Stimulated activated CD8-positive, alpha-beta memory T cell treated with anti-CD3 and anti-CD28 coated beads, Interleukin-15, amount 100 ng/mL, for 4 hours (primary cell): ENCODE measurements at places on chromosomes 16 and 17.

DNA sequence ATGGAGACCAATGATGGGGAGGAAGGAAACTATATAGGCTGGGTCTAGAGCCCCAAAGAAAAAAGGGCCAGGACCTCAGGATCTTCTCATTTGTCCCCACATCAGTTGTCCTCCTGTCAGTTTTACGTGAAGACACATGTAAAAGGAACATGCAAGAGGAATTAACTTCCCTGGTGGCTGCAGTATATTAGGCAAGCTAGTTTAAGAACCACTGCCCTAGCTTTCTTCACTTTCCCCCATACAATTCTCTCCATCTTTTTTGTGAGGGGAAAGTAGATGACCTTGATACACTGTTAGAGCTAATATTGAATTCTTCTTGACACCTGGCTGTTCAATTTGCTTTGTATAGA lies 2.3 kb downstream of the MAP3K3 start:
- DNase-seq = no peak

- DNase-seq = no peak
Measured at GRCh38 chr17:81025741-81026129, 9.2 kb upstream of the BAIAP2 start.

GRCh38 chr17:13563866-13564265 lies 37.9 kb downstream of the HS3ST3A1 start:
- no peak for DNase-seq

GRCh38 chr17:7748076-7748775 lies 30.7 kb downstream of the DNAH2 start:
- DNase-seq = no peak

- DNase-seq = peak; percentile 36
Measured at GRCh38 chr17:60525685-60526514, at the start of gene APPBP2. TSS of gene APPBP2 (minus strand) at chr17:60526242. CDS start at chr17:60525931, 311 bp downstream.

DNA sequence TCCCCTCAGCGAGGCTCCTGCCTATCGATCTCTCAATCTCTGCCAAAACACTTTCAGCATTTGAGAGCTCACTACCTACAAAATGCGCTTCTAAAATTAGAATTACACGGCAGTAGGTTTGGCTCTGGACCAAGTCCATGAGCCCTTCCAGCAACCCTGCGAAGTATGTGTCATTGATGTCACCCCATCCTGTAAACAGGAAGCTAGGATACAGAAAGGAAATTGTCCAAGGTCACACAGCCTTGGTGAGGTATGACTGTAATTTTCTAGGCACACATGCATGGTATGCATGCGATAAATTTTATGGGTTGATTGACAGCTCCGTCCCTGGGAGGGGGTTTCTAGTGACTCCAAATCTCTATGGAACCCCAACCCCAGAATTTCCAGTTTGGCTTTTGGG lies 330.3 kb upstream of the CDH5 start:
- no peak for DNase-seq

DNA sequence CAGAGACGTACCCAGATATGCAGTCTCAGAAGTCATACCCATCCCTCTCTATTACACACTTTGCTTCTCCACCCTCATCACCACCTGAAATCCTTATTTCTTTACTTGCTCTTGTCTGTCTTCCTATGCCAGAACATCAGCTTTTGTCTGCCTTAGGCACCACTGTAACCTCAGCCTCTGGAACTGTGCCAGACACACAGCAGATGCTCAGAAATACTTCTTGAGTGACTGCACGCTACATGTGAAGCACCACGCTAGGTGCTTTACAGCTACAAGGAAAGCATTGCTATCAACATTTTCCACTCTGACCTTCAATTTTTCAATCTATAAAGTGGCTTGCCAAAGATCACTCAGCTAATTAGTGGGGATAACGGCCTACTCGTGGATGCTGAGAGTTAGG lies 226.8 kb downstream of the CHD9NB start:
- no peak for DNase-seq

- DNase-seq = no peak
Measured at GRCh38 chr17:21176773-21177395, 37.1 kb downstream of the TMEM11 start.

- DNase-seq = no peak
Measured at GRCh38 chr17:74796866-74797265, 20.7 kb upstream of the NAT9 start.

- no peak for DNase-seq
Measured at GRCh38 chr16:27107185-27107592, 40.5 kb downstream of the C16orf82 start.

- no peak for DNase-seq
Measured at GRCh38 chr16:55888546-55888945, 13.4 kb upstream of the CES5A start.

GRCh38 chr17:40828454-40829044 lies 6.1 kb upstream of the KRT10 start:
- DNase-seq = no peak

GRCh38 chr16:401468-402348 lies at the start of gene DECR2:
TSS of gene DECR2 (plus strand) at chr16:401885. CDS start at chr16:401964, 79 bp downstream.
- peak; percentile 96 for DNase-seq

- DNase-seq = no peak
Measured at GRCh38 chr16:15811481-15812400, 45.1 kb downstream of the MYH11 start.

- no peak for DNase-seq
Measured at GRCh38 chr16:68446681-68447652, 1.3 kb downstream of the SMPD3 start.

DNA sequence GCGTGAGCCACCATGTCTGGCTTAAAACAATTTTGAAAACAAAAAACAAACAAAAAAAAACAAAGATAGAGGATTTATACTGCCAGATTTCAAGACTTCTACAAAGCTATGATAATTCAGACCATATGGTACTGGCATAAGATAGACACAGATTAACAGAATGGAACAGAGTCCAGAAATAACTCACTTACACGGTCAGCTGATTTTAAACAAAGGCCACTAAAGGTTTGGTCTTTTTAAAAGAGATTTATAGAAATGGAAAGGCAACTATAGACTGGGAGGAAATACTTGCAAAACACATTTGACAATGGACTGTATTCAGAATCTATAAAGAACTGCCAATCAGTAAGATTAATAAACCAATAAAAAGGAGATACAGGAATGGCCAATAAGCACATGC lies 48.6 kb upstream of the MNT start:
- DNase-seq = no peak

DNA sequence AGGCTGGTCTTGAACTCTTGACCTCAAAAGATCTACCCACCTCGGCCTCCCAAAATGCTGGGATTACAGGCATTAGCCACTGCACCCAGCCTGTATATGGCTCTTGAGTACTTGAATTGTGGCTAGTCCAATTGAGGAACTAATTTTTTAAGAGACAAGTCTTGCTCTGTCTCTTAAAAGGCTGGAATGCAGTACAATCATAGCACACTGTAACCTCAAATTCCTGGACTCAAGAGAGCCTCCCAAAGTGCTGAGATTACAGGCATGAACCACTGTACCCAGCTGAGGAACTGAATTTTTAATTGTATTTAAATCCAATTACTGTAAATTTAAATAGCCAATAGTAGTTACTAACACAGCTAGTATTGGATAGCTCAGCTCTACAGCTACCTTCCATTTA lies 50.6 kb downstream of the MED13 start:
- DNase-seq = no peak

GRCh38 chr16:3193221-3194212 lies 5.5 kb downstream of the OR1F1 start:
- no peak for DNase-seq

GRCh38 chr17:57634713-57635465 lies 110.2 kb downstream of the CCDC182 start:
- no peak for DNase-seq

DNA sequence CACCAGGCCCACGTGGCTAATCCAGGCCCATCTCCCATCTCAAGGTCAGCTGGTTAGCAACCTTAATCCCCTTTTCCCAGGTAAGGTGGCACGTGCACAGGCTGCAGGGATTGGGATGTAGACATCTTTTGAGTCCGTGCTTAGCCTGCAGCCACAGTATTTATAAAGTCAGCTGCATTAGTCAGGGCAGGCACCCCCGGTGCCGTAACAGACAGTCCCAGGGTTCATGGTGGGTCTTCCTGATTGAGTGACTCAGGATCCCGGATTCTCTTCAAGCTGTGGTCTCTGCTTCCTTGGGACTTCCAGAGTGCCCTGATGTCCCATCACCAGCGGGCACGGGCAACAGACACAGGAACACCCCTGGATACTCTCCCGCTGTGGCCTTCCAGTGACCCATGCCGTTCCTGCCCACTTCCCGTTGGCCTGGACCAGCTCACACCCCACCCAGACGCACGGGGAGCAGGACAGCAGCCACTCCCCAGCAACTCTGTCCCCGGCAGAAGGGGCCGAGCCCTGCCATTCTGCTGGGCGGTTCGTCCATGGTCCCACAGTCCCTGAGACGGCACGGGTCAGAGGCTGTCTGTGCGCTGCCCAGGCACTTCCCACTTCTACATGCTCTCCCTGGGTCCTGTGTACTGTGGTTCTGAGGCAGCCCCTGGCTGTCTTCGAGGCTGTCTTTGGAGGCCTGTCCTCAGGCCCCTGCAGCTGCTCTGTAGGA lies 248.6 kb upstream of the GSE1 start:
- no peak for DNase-seq

DNA sequence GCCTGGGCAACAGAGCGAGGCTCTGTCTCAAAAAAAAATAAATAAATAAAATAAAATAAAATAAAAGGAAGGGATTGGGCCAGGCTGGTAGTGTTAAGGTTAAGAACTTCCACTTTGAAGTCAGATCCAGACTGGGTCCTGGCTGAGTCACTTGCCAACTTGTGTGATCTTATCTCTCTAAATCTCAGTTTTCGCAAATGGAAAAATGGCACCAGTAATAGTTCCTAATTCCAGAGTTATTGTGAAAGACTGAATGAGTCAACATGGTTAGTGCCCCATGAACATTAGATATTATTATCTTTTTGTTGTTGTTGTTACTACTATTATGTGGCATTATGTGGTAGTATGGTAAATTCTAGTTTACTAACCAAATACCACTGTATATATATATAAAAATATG lies 188.0 kb upstream of the AXIN2 start:
- DNase-seq = no peak

- DNase-seq = no peak
Measured at GRCh38 chr17:13993106-13993505, 76.2 kb upstream of the COX10 start.

- no peak for DNase-seq
Measured at GRCh38 chr16:554640-555365, 5.4 kb upstream of the PRR35 start.

DNA sequence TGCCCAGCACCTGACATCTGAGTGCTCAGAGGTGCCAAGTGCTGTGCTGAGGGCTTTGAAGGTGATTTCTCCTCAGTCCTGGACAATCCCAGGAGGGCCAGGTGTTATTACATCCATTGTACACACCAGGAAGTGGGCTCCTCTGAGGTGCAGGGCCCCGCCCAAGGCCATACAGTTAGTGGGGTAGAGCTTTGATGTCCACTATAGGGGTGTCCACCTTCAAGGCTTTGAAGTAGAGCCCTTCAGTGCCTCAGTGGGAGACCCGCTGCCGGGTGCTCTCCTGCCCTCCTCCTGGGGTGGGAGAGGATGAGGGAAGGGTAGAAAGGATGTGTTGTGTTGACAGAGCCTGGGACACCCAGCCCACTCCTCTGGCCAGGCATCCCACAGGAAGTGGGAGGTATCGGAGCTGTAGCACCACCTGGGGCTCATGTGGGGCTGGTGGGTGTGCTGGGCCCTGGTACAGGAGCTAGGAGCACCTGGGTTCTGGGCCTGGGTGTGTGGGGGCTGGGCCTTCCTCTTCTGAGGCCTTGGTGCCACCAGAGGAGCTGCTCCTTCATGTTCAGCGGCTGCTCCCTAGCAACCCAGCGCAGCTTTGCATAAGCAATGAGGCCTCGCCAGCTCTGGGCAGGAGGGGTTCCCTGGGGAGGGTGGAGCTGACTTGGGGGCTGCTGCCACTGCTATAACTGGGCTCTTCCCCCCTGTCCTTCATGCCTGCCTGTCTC lies 7.4 kb downstream of the LASP1 start:
- no peak for DNase-seq

DNA sequence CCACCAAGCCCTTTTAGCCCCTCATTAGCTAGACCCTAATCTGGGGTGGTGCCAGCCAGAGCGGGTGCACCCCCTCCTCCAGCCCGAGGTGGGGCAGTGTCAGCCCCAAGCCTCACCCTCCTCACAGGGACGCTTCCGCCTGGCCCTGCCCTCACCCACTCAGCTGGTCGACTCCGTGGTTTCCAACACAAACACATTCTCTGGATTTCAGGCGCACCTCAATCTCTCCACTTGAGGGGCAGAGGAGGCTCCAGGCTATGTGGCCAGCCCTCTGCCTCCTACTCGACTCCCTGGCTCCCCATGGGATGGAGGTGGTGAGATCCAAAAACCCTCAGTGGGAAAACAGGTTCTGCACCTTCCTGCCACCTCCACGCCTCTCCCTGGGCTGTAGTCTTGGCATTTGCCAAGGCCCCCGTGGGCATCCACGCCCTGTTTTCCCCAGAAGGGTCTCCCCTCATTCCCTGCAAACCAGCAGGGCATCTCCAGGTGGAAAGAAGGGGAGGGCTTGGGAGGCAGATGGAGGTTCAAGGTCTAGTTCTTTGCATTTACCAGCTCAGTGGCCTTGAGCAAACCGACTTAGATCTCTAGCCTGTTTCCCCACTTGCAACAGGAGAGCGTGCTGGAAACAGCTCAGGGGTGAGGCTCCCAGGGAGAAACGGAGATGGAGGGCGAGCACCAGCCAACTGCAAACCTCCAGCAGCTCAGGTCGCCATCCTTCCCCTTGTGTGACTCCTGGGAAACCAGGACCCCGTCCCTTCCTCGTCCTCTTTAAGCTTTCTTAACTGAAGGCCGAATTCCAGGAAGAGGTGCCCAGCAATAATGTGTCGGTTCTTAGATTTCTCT lies 1.7 kb downstream of the EMP2 start:
- DNase-seq = no peak

GRCh38 chr16:50372611-50373344 lies 4.0 kb upstream of the BRD7 start:
- DNase-seq = no peak

- DNase-seq = no peak
Measured at GRCh38 chr17:67068999-67069398, 24.6 kb downstream of the CACNG1 start.

DNA sequence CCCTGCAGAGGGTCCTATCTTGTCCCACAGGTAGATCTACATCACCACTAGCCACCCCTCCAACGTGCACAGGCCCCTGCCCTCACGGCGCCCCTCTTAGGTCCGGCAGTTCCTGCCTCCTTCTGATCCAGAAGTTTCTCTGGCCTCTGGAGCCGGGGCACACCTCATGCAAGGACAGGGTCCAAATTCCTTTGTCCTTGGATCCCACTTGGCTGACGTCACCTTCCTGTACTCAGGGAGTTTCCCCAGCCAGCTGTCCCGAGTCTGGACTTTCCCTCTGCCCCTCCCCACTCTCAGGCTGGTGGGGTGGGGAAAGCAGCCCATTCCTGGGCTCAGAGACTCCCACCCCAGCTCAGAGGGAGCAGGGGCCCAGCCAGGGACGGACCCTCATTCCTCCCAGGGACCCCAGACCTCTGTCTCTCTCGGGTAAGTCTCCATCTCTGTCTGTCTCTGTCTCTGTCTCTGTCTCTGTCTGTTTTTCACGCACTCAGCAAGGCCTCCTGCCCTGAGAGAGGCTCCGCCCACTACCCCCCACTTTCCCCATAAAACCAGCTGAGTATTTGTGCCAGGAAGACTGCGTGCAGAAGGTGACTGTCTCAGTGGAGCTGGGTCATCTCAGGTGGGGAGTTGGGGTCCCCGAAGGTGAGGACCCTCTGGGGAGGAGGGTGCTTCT lies at the start of gene IL32:
IL32 (plus strand) TSS at position 572 of the 673 bp plus-strand sequence. CDS start 172 bp downstream, outside the sequence.
- peak; percentile 58 for DNase-seq

- no peak for DNase-seq
Measured at GRCh38 chr16:55372792-55373488, 48.9 kb downstream of the IRX6 start.

GRCh38 chr17:68302066-68302564 lies 10.8 kb downstream of the ARSG start:
- no peak for DNase-seq

- no peak for DNase-seq
Measured at GRCh38 chr17:64066716-64067115, 46.3 kb upstream of the ICAM2 start.
